Fibroblast of skin of right biceps (primary cell): ENCODE measurements at places on chromosomes 16 and 17.

DNA sequence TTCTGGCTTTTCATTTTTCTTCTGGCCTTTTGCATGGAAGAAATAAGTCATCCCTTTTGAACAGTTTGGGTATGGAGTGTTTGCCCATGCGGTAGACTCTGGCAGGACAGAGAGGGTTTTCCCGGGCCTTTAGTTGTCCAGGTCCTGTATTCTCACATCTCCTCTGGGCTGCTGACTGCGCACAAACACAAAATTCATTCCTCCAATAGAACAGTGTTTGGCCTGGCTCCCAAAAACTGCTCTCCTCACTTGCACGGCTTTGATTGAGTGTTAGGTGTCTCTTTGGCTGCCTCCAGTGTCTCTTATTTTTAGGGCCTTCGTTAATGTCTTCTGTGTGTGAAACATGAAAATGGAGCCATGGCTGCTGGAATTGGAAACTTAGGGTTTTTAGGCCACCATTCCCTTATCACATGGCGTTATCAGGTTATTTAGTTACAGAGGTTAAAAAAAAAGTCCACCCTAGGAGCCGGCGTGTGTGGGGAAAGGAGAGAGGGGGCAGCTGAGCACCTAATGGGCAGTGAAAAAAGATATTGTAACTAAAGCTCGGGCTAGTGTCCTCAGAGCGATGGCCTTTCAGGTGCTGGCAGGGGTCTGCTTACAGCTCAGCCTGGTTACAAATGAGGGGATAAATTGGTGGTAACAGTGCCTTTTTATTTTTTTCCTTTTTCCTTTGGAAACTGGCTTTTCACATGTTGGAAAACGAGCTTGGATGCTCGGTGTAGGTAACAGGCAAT is 47.3 kb downstream of the PRKCA start:
- DNase-seq: no peak

- no peak for DNase-seq
Observed at GRCh38 chr17:7249214-7249613, 2.3 kb downstream of the CTDNEP1 start.

GRCh38 chr17:67477687-67478086 is 100.6 kb downstream of the PITPNC1 start:
- DNase-seq: peak; percentile 75

GRCh38 chr16:72832621-72833248 is 215.2 kb downstream of the ZFHX3 start:
- peak; percentile 74 for DNase-seq

- DNase-seq: peak; percentile 33
Observed at GRCh38 chr17:2123375-2124251, 68.7 kb downstream of the HIC1 start.

DNA sequence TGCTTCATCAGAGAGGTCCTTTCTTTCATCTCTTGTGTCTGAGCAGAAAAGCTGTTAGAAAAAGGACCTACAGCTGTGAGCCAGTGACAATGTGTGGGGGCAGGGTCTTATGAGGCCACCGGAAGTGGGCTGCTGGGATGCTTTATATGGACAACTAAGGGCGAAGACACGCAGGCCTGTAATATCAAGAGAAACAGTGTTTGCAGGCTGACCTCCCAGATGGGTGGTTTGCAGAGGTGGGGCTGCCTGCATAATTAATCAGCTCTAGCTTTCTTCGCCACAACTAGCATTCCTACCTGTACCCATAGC is 30.4 kb upstream of the SALL1 start:
- DNase-seq: peak; percentile 56

GRCh38 chr16:57529391-57530103 is 6.8 kb downstream of the CCDC102A start:
- no peak for DNase-seq

DNA sequence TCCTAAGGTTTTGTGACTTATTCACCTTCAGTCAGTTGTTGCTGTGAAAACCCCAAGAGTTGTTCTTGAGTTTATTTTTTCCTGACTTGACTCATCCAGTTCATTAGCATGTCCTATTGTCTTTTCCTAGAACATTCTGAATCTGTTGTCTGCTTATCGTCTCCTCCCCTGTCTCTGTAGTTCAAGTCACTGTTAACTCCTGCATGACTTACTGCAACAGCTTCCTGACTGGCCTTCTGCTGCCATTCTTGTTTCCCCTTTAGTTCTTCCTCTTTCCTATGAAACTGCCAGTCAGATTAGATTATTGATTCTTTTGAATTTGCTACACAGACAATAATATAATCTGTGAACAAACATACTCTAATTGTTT is 161.5 kb downstream of the FTO start:
- DNase-seq: peak; percentile 31

- DNase-seq: no peak
Observed at GRCh38 chr17:81802048-81802758, 1.7 kb upstream of the GCGR start.

- no peak for DNase-seq
Observed at GRCh38 chr16:57791893-57792461, 10.3 kb downstream of the KIFC3 start.

- peak; percentile 87 for DNase-seq
Observed at GRCh38 chr17:50270435-50271362, 3.6 kb upstream of the TMEM92 start.

GRCh38 chr17:44438636-44439035 is 49.2 kb upstream of the ITGA2B start:
- no peak for DNase-seq

GRCh38 chr17:39981207-39981741 is 667 bp downstream of the PSMD3 start:
- no peak for DNase-seq

- peak; percentile 30 for DNase-seq
Observed at GRCh38 chr17:56478836-56479447, 114.6 kb upstream of the NOG start.

DNA sequence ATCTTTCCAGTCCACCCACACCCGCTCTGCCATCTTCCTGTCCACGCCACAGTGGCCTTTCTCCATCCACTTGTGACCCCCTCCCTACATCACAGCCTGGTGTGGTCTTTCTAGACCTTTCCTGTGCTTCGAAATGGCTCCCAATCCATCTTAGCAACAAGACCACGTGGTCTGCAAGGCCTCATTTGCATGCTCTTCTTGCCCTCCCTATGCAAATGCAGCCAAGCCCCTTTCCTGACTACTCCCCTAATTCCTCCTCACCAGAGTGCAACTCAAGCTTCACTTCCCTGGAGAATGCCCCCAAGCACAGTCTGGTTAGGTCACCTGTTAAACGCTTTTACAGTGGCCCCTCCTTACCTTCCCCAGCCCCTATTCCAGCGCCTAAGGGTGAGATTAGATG is 6.1 kb downstream of the PPP1R9B start:
- no peak for DNase-seq

DNA sequence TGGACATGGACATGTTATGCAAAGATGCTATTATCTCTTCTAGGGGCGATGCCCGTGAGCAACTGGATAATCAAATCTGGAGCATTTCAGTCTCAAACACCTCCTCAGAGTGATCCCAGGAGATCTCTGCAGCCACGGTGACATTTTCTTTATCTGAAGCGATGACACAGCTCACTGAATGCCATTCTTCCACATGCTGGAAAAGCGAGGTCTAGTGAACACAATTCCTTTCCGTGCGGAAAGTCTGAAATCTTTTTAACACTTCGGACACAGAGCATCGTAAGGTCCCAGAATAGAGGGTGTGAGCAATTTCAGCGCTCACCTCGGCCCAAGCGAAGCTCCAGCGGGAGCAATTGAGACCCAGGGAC is 531 bp upstream of the HASPIN start:
- DNase-seq: no peak

- no peak for DNase-seq
Observed at GRCh38 chr17:77856551-77857305, 101.8 kb upstream of the TNRC6C start.

- no peak for DNase-seq
Observed at GRCh38 chr17:61656721-61657217, 65.8 kb upstream of the NACA2 start.

DNA sequence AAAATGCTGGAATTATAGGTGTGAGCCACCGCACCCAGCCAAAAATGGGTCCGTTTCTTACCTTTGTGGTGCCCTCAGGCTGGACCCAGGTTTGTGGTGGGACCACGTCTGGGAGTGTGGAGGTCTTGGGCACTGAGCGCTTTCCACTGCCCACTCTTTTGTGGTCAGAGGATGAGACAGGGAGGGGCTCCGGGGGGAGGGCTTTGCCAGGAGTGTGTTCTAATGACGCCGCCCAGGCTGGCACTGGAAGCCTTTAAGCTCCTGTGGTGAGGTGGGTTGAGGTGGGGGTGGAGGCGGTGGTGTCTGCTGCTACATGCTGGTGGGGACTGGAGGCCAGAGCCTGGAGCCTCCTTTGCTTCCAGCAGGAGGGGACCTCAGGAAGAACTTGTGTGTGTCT is 12.8 kb upstream of the ADCY7 start:
- DNase-seq: no peak

GRCh38 chr16:28321700-28322411 is 29.5 kb downstream of the SBK1 start:
- DNase-seq: no peak

DNA sequence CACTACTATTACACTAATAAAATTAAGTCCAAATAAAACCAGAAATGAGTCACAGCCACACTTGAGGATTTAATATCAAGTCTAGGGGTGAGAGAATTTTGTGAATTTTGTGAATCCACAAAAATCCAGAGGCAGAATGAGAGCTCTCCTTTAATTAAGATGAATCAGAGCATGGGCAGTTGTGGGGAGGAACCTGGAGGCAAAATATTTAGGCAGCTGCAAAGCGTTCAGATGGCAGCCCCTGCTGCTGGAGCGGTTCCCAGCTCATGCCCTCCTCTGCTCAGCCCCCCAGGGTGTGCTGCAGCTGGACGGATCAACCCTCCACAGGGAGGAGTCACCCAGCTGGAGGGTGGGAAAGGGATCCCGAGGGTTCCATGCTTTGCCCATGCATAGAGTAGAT is 43.4 kb upstream of the IRX6 start:
- DNase-seq: peak; percentile 80

DNA sequence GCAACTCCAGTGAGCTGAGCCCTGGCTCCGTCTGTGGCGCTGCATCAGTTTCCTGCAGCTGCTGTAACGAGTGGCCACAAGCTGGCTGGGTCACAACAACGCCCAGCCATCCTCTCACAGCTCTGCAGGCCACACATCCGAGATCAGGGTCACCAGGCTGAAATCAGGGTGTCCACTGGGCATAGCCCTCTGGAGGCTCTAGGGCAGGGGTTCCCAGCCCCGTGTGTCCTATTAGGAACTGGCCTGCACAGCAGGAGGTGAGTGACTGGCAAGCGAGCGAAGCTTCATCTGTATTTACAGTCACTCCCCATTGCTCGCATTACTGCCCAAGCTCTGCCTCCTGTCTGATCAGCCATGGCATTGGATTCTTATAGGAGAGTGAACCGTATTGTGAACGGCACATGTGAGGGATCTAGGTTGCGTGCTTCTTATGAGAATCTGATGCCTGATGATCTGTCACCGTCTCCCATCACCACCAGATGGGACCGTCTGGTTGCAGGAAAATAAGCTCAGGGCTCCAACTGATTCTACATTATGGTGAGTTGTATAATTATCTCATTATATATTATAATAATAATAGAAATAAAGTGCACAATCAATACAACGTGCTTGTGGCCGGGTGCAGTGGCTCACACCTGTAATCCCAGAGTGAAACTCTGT is 176.5 kb downstream of the SEC14L1 start:
- DNase-seq: no peak

- DNase-seq: no peak
Observed at GRCh38 chr16:2466667-2467527, 4.2 kb upstream of the NTN3 start.

DNA sequence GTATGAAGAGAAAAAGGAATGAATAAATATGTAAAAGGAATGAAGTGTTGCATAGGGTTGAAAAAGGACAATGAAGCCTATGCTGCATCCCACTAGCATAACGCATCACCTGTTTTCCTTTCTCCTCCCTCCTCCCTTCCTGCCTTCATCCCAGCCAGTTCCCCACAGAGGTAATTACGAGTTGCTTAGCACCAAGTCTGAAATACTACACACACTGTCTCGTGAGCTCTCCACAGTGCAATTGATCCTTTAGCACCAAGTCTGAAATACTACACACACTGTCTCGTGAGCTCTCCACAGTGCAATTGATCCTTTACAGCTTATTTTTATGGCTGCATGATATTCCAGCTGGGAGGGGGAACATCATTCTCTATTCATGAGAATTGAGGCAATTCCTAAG is 1.1 kb upstream of the DRC7 start:
- no peak for DNase-seq

- no peak for DNase-seq
Observed at GRCh38 chr16:30375864-30376263, 1.3 kb downstream of the MYL11 start.

- DNase-seq: no peak
Observed at GRCh38 chr16:31022544-31023251, 10.7 kb upstream of the STX4 start.

DNA sequence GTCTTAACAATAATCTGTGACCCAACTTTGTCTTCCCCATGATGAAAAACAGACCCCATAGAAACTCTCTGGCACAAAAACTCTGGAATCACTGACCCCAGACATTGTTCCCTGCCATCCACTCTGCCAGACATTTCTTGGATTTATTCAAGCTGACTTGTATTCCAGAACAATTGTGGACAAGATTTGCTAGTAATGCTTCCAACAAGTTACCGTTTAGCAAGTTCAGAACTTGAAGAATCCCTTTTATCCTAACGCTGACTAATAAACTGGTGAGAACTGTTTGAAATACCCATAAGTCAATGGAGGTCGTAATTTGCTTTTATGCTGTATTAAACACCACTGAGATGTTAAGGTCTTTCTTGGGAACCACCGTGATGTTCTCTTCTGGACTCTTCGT is 10.5 kb downstream of the HSBP1 start:
- no peak for DNase-seq

DNA sequence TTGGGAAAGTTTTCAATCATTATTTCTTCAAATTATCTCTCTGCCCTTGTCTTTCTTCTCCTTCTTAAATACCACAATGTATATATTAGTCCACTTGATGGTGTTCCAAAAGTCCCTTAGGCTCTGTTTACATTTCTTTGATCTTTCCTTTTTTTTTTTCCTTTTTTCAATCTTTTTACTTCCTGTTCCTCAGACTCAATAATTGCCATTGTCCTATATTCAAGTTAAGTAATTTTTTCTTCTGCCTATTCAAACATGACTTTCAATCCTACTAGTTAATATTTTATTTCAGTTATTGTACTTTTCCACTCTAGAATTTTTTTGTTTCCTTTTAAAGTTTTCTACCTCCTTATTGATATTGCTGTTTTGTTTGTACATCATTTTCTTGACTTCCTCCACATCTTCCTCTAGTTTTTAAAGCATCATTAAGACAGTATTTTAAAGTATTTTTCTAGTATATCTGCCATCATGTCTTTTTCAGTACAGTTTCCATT is 15.8 kb upstream of the UQCRC2 start:
- no peak for DNase-seq

DNA sequence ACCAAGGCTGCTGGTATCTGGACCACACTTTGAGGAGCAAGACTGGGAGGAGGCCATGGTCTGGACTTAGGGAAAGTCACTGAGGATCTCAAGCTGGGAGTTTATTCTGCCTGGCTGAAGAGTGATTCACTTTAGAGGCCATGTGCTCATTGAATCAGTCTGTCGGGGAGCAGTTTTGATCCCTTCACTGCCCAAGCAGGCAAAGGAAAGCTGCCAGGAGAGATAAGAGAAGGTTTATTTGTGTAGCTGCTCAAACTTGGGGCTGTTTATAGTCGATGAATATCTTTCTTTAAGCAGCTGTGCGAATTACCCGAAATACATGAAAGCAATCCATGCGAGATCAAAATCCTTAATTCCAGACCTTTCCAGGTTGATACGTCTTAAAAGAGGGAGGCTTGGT is 544.4 kb upstream of the EEF2KMT start:
- no peak for DNase-seq
